H1 (cell line): ENCODE measurements at places on chromosomes 11 and 22. TPM values are rescaled to one million over a fixed set of nuclear protein-coding genes. Genes with fewer than 3 reads are reported as not detected.

DNA sequence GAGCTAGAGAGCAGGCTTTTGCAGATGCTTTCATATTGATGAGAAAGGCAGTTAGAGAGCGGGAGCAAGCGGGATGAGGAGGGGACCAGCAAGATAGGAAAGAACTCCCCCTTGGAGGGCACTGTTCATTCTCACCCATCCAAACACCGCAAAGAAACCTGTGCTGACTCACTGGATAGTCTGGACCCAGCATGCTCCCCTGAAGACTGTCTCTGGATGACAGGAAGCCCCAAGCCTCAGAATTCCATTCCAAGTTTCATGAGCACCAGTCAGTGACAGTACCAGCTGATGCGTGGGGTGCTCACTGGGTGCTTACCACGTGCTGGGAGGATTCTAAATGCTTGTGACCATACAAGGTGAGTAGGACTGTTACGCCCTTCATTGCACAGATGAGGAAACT, 34.2 kb downstream of the MICAL3 start:
- DNase-seq, result no peak

- no peak for DNase-seq
Measured at GRCh38 chr11:119414734-119415133, 8.2 kb downstream of the THY1 start.

DNA sequence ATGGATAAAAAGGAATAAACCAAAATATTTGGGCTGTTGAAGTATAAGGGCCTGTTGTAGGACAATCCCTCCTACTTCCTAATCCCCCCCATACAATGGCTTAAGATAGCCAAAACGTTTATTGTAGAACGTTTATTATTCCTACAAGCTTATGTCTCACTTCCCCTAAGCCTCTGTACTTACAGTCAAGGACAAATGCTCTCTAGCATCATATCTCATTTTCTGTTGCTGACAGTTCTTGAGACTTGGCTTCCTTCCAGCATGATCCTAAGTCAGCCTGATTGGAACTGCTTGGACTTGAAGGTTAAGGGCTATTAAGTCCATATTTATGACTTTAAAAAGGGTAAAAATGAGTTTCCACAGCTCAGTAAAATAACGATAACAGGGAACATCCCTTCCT, 8.8 kb downstream of the MISFA start:
- DNase-seq, result no peak

DNA sequence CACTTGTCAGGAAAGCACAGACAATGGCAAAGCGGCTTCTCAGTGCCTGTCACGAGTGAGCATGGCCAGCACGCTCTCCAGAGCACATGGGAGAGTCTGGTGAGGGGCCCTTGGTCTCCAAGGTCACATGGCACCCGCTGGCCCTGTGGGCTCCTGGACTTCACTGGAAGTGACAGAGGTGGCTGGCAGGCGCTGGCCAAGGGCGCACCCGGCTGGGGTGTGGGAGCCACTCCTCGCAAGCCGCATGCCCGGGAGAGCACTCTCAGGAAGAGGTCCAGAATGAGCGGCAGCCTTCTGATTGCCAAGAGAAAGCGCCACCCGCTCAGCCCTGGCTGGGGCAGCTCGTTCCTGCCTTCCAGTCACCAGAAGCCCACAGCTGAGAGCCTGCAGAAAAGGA, 17.1 kb upstream of the MOB2 start:
- no peak for DNase-seq

DNA sequence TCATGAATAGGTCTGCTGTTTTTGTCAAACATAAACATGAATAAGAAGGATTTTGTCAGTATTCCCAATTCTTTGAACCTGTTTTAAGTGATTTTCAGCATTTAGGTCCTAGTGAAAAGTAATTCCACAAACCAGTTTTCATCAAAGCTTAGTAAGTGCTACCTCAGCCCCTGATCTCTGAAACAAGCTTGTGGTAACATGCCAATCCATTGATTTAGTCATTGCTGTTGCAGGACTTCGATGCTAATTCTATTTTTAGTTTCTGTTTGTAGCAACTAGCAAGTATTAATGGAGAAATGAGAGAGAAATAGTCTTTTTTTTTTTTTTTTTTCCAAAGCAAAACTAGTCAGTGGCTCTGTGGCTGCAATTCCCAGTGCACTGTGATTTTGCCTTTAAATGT, 91.4 kb downstream of the JRKL start:
- DNase-seq, result no peak

- DNase-seq, result no peak
Measured at GRCh38 chr11:33377412-33378370, 120.5 kb downstream of the HIPK3 start.

GRCh38 chr11:8370812-8371515, 107.3 kb upstream of the LMO1 start:
- DNase-seq, result no peak

GRCh38 chr11:72189455-72190250, 2.3 kb upstream of the FOLR1 start:
- DNase-seq, result no peak

DNA sequence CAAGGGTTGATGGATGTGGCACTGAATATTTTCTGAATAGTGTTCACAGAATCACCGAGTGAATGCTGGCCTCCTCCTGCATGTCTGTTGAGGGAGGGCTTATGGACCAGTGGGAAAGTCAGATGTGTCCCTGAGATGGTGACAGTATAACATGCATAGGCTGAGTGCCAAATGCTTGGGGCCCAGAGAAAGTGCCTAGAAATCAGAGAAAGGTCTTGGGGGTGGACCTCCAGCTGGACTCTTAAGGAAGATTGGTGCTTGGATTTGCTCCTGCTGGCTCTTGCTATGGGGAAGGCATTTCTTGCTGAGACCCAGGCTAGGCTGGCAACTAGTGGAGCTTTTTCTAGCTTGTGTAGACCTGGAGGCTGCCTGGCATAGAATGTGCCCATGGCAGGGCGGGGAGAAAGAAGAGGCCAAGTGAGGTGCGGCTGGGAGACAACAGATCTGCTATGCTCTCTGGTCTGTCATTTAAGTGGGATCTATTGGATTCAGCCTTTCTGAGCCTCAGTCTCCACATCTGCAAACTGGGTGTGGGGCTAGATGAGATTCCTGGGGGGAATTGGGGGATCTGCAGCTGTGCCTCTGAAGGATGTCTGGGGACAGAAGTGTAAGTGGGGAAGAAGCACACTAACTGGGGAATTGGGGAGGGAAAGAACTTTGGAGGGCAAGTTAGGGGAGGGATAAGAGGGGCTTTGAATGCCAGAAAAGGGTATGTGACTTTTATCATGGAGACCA, 27.4 kb downstream of the ZNRF3 start:
- DNase-seq, result no peak

GRCh38 chr11:33454264-33454663, 197.1 kb downstream of the HIPK3 start:
- DNase-seq, result no peak

- no peak for DNase-seq
Measured at GRCh38 chr22:49419661-49420060, 408.0 kb downstream of the BRD1 start.

- DNase-seq, result no peak
Measured at GRCh38 chr11:129239207-129239606, 47.1 kb upstream of the ARHGAP32 start.

- no peak for DNase-seq
Measured at GRCh38 chr11:77361184-77361583, 59.7 kb upstream of the GDPD4 start.

GRCh38 chr11:73047773-73048371, 94.2 kb downstream of the FCHSD2 start:
- no peak for DNase-seq

DNA sequence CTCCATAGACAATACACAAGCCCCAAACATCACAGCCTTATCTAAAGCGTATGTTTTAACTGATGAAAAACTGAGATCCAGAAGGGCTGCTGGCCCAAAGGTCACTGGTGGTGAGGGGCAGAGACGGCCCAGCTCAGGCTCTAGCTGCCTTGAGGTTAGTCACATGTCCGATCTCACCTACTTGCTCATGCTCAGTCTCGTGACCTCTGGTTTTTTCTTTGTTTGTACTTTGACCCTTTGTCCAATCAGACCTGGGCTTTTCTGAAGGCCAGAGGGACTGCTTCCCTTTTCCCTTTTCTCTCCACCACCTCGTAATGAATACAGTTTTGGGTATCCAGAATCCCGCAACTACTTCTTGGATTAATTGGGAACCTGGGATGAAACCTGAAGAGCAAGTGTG, 28.6 kb downstream of the MMP20 start:
- no peak for DNase-seq

GRCh38 chr22:30304495-30305244, 15.4 kb upstream of the CASTOR1 start:
- no peak for DNase-seq

DNA sequence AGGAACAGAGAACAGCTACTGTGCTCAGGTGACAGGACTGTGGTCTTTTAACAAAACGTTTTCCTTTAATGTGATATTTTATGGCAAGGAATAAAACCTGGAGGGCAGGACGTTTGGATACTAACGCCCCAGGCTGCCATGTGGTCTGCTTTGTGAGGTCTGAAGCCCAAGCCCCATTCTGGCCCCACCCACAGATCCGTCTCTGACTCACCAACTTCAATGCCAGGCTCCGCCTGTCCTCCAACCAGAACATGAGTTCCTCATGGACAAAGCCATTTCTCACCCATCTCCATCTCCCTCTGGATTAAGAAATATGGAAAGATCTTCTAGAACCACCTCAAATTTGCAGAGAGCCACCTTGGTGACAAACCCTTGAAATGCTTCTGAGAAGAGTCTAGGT, 148.8 kb downstream of the CRYBB2 start:
- no peak for DNase-seq

- DNase-seq, result no peak
Measured at GRCh38 chr22:30309951-30310741, 16.6 kb downstream of the TBC1D10A start.

DNA sequence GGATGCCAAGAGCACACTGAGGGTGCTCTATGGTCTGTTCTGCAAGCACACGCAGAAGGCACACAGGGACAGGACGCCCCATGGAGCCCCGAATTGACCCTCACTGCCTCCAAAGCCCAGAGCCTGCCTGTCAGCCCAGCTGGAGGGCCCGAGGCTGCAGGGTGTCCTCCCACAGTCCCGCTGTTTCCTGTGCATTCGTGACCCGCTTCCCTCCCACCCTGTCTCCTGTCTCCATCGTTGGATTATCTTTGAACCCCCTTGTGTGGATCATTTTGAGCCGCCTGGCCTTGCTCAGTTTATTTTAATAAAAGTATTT, 25.6 kb downstream of the PARVG start:
- DNase-seq, result no peak

- DNase-seq, result no peak
Measured at GRCh38 chr11:61004180-61004611, 32.7 kb downstream of the CD6 start.

Gene DUSP8
- 2.1 and 2.8 TPM in 2 replicates for total RNA-seq

Gene LAYN
- total RNA-seq, result 7.7 and 9.3 TPM in 2 replicates

Gene WBP2NL
- total RNA-seq, result not detected in 2 replicates

Gene MRGPRF
- total RNA-seq, result 11.0 and 11.9 TPM in 2 replicates

Gene NDUFC2
- total RNA-seq, result 216 and 218 TPM in 2 replicates

Gene SPDYC
- total RNA-seq, result not detected in 2 replicates

Gene OR52I2
- total RNA-seq, result not detected in 2 replicates

Gene MRGPRE
- total RNA-seq, result not detected in 2 replicates

Gene SHISAL1
- 5.4 and 5.8 TPM in 2 replicates for total RNA-seq

Gene MMP7
- total RNA-seq, result not detected in 2 replicates

Gene RAC2
- 2.1 and 2.3 TPM in 2 replicates for total RNA-seq

Gene TEAD1
- 62.8 and 67.4 TPM in 2 replicates for total RNA-seq

Gene CEP164
- total RNA-seq, result 18.7 and 20.8 TPM in 2 replicates

Gene SYTL2
- 9.1 TPM in 2 replicates for total RNA-seq

Gene APOA5
- total RNA-seq, result 0.15 and 0.21 TPM in 2 replicates

Gene LRRC74B
- not detected in 2 replicates for total RNA-seq

Gene LRRC32
- total RNA-seq, result 0.44 and 0.99 TPM in 2 replicates

Gene B4GALNT4
- 76.3 and 89.0 TPM in 2 replicates for total RNA-seq
